ENCODE measurements at places on chromosomes 7 and 10.

- no peak for DNase-seq
These were observed 94.9 kb upstream of the KCNIP2 start for GRCh38 chr10:101938305-101939007.

DNA sequence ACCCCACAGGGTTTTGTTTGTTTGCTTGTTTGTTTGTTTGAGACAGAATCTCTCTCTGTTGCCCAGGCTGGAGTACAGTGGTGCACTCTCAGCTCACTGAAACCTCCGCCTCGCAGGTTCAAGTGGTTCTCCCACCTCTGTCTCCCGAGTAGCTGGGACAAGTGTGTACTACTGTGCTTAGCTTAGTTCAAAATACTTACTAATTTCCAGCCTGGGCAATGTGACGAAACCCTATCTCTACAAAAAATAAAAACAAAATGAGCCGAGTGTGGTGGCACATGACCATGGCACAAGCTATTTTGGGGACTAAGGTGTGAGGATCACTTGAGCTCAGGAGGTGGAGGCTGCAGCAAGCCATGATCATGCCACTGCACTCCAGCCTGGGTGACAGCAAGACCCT lies 15.2 kb upstream of the PRPF18 start:
- no peak for DNase-seq

DNA sequence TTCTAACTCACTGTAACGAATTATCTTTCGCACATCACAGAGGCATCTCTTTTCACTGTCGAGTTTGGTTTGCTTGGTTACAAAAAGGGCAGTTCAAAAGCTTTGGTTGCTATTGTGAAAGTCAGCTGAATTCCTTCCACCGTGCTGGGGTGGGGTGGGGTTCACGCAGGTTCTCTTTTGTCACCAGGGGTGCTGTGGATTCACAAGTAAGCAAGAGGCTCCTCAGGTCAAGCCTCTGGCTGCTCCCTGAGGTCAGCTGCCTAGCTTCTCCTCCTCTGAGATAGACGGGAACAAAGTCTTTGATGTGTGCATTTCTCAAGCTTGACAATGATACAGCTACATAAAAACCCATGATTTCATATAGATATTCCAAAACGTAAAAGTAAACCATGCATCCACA lies 47.7 kb downstream of the EGFR start:
- DNase-seq: no peak

DNA sequence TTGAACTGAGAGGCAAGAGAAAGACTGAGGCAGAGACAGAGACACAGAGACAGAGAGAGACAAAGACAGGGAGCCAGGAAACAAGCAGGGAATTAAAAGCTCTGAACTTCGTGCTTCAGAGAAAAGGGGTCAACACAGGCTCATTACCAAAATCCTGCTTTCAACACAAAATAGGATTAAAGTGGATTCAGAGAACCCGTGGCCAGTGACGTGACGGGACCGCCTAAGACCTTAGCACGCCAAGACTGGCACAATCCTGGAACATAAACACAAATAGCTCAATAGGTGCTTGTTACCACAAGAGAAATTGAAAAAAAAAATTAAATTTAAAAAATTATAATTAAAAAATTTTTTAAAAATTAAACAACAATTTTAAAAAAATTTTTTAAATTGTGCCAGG lies 21.5 kb downstream of the ASB13 start:
- no peak for DNase-seq

DNA sequence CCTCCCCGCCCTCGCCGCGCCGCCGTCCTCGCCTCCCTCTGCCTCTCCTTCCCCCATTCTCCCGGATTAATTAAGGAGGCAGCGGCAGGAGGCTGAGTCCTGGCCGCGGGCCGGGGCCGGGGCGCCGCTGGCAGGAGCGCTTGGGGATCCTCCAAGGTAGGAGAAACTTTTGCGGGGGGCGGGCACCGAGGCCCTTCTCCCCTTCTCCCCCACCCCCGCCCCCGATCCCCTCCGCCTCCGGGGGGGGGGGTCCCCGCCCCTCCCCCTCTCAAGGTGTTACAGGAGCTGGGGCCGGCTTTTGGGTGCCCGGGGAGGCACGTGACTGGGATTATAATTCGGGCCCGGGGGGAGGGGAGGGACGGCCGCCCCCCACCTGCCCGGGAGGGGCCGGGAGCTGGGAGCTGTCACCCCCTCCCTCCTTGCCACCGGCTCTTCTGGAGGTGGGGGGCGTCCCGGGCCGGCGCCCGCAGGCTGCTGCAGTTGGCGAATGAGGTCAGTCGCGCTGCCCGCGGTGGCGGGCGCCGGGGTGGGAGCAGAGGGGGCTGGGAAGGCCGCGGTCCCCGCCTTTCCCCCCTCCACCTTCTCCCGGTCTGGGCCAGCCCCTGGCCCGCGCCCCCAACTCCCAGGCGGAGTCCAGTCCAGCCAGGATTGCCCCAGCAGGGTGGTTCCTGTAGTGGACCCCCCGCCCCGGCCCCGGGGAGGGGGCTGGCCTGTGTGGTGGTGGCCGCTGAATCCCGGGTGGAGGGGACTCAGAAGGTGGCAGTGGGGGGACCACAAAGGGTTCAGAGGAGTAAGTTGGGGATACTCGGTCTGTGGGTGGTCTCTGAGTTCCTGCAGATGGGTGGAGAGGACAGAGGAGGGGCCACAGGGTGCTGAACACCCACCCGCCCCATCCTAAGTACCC lies 567 bp downstream of the GTF2IRD1 start:
- no peak for DNase-seq

All from right renal pelvis (tissue), 4 donors.